ENCODE measurements at places on chromosomes 16 and 17.

GRCh38 chr17:58706351-58707140 lies 14.1 kb downstream of the RAD51C start:
- no peak for DNase-seq

GRCh38 chr16:29898804-29899515 lies 390 bp downstream of the SEZ6L2 start:
- no peak for DNase-seq

DNA sequence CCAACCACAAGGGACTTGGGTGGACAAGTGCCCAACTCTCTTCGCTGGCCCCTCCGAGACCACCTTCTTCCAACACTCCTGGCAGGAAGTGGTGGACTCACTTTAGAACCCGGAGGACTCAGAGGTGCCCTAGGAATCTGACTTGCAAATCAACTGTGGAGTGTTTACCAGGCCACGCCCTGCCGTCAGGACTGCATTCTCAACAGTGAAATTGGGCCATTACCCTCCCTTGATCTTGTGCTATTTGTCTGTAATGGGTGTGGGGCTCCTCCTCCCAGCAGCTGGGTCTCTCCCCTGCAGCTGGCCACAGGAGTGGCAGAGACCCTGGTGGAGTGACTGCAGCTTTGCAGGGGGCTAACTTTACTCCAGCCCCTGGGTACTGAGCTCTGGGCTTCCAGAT lies 212.2 kb upstream of the RPL38 start:
- DNase-seq: no peak

DNA sequence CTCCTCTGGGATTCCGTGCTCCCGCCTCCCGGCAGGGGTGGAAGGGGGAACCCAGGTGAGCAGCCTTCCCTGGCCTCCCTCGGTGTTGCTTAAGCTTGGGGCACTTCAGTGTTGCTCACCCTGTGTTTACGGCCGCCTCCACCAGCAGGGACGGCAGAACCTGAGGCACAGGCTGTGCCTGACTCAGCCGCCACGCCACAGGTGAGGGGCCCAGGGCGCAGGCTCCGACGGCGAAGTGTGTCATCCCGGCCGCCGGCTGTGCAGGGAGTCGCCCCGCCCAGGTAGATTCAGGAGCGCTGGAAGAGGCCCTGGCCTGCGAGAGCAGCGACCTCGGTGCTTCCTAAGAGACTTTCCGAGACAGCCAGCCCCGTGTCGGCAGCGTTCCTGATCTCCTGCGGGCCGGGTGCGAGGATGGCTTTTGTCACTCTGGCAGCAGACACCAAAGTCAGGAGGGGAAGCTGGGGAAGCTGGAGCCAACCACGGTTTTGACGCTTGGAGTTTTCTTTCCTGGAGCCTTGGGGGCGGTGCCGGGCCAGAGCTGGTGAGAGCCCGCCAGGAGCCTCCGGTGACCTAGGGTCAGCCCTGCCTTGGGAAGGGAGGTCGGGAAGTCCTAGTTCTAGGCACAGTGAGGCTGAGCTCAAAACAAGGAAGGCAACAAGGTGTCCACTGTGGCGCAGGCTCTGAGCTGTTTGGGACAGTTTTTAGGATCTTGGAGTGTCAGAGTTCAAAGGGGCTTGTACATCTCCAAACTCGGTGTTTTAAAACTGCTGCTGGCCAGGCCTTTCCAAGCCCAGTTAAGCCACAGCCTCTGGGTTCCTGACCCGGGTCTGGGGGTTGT lies 2.1 kb downstream of the GSE1 start:
- no peak for DNase-seq

GRCh38 chr17:59756236-59756818 lies 48.9 kb downstream of the VMP1 start:
- no peak for DNase-seq

DNA sequence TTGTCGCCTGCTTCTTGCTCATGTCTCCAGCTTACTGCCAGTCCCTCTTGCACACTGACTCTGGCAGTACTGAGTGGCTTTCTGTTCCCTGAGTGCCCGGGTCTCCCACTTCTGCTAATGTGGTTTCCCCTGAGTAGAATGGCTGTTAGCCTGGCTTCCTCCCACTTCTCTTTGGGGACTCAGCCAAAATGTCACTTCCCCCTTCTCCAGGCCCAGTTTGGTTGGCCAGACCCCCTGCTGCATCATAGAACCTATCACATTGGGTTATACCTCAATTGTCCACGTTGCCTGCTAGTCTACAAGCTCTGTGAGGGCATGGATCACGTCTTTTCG lies 304.4 kb downstream of the HS3ST3B1 start:
- peak; percentile 81 for DNase-seq

GRCh38 chr16:67191411-67191994 lies 452 bp upstream of the E2F4 start:
- peak; percentile 25 for DNase-seq

DNA sequence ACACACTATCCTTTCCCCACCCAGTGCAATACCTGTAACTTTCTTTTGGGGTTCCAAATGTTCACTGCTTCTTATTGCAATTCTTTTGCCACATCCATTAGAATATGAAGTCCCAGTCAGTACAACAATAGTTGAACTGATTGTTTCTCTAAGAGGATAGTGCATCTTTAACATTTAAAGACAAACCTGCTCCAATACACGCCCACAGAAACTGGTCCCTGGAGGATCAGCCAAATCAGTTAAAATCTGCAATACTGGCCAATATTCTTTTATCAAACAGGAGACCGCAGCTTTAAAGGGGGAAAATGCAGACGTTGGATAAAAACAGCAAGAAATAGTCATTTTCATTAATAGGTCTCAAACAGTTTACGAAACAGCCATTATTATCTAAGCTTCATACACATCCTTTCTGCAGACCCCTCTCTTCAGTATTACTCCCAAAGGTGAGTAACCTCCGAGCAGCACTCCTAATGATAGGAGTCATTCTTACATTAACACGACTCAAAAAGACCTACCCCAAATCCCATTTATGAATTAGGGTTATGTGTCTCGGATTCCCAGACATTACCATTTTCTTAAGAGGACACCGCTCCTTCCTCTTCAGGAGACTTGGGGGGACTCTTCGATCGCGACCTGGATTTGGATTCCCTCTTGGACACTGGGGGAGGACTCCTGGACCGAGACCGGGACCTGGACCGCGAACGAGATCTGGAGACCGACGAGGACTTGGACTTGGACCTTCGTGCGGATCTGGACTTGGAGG lies 1.4 kb downstream of the SRSF2 start:
- no peak for DNase-seq

- no peak for DNase-seq
These were observed 42.8 kb downstream of the MEAK7 start for GRCh38 chr16:84461413-84462295.

DNA sequence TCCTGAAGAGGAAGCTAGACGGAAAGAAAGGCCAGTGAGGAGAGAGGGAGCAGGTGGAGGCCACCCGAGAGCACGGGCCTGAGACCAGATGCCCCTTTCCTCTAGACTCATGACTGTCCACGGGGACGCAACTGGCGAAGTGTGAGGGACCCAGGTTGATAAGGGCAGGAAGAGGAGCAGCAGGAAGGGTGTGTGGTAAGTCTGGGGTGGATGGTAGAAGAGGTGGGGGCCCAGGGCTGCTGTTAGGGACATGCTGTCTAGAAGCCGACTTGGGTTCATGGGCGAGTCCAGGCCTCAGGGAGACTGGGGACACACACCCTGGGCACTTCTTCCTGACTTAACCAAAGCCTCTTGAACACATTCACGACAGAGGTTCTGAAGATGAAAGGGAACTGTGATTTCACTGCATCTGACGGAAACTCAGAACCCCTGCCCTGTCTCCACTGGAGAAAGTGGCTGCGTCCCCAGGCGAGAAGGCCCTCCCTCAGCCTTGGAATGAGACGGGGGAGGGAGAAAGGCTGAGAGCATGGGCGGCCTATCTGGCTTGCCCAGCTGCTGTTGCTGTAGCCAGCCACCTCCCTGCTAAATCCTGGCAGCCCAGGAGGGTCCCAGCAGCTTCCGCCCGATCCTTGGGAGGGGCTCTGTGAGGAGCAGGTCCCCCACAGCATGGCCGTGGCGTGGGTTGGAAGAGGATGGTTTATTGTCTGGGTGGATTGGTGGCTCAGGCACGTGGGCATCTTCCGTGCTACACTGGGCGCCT lies 6.0 kb downstream of the HIC1 start:
- no peak for DNase-seq
